ENCODE measurements at places on chromosomes 5 and 9.

DNA sequence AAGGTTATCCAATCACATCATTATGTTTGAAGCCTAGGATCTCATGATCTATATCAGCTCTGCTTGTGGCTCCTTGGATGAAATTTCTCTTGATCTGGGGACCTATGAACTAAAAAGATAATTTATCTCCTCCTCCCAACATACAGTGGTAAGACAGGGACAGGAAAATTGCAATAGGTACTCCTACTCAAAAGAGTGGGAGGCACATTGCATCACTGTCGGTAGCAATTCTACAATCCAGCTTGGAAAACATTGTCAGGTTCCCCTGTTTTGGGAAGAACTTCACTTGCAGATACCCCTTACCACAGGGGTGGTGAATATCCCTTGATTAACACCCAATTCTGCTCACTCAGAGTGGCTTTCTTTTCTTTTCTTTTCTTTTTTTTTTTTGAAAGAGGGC lies 107.7 kb downstream of the HSPA4 start:
- no peak for DNase-seq

- DNase-seq: no peak
Measured at GRCh38 chr9:121088576-121088975, 13.8 kb downstream of the CNTRL start.

DNA sequence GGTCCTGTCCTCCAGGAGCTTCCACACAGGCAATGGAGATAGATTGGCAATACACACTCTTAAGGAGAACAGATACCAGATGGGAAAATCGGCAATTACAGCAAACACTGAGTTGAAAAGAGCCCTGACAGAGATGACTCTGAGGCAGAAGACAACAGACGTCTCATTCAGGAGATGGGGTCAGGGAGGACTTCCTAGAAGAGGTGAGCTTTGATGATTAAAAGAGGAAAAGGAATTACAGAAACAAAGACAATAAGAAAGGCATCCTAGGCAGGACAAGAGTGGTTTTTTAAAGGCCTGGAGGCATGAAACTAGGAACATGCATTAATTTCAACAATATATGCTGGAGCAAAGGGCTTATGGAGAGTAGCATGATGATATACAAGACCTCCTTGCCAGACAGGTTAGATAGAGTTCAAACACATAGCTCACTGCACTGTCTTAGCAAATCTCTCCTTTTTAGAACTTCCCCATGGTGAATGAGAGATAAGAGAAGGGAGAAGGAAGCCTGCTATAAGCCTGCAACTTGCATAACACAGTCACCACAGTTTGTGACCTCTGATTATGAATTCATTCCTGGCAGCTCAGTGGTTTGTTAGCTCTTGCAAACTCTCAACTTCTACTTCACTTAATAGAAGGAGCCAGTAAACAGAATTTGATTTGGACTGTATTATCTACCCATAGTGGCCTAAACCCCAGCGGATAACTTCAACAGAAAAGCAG lies 48.5 kb downstream of the SIL1 start:
- no peak for DNase-seq

DNA sequence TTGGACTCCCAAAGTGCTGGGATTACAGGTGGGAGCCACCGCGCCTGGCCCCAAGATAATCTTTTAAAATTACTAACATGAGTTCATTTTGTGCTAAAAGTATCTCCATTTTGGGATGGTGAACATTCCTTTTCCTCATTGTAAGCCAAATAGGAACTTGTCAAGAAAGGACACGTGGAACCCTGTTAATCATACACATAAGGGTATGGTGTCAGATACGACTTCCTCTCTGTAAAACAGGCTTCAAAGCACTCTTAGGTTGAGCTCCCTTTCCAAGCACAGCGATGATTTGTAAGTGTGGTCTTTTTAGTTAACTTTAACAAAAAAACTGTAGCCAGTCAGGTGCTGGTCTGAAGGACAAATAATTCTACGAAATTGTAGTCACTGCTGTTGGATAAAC lies 132.7 kb downstream of the UNC13B start:
- no peak for DNase-seq

DNA sequence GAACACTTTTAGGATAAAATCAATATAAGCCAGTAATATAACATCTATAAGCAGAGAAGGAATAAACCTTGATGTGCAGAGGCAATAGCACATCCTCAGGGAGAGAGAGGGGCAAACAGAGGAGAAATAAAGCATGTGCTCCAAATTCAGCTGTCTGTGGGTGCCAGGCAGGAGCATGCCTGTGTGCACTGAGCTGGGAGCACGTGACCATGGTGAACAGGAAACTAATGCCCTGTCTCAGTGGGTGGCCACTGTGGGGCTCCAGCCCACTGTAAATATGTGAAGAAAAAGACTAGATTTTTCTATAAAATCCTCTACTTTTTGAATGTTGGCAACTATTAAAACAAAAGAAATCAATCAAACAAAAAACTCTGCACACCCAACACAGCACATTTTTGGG lies 55.3 kb downstream of the FYB1 start:
- no peak for DNase-seq

- DNase-seq: no peak
Measured at GRCh38 chr5:148398698-148399121, 15.0 kb downstream of the FBXO38 start.

DNA sequence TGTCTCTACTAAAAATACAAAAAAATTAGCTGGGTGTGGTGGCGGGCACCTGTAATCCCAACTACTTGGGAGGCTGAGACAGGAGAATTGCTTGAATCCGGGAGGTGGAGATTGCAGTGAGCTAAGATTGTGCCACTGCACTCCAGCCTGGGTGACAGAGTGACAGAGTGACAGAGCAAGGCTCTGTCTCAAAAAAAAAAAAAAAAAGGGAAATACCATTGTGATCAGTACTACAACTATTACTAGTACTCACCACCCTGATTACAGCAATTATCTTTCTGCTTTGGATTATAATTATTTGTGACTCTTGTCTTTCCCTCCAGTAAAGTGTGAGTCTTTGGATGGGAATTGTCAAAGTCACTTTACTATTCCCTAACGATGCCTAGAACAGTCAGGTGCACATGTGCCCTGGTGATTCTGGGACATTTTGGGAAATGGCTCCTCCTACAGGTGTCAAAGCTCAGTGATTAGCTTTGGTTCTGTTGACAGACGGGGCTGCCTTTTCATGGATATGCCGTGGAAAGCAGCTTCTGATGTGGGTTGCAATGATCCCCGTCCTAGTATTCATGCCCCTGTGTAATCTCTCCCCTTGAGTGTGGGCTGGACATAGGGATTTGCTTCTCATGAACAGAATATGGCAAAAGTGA lies 31.8 kb upstream of the FRRS1L start:
- no peak for DNase-seq

GRCh38 chr5:105054406-105054805 lies 1491.8 kb upstream of the NUDT12 start:
- DNase-seq: no peak

- DNase-seq: no peak
Measured at GRCh38 chr5:150162142-150162513, 4.5 kb upstream of the CDX1 start.

GRCh38 chr5:119274767-119275130 lies 81.1 kb upstream of the TNFAIP8 start:
- peak; percentile 76 for DNase-seq

DNA sequence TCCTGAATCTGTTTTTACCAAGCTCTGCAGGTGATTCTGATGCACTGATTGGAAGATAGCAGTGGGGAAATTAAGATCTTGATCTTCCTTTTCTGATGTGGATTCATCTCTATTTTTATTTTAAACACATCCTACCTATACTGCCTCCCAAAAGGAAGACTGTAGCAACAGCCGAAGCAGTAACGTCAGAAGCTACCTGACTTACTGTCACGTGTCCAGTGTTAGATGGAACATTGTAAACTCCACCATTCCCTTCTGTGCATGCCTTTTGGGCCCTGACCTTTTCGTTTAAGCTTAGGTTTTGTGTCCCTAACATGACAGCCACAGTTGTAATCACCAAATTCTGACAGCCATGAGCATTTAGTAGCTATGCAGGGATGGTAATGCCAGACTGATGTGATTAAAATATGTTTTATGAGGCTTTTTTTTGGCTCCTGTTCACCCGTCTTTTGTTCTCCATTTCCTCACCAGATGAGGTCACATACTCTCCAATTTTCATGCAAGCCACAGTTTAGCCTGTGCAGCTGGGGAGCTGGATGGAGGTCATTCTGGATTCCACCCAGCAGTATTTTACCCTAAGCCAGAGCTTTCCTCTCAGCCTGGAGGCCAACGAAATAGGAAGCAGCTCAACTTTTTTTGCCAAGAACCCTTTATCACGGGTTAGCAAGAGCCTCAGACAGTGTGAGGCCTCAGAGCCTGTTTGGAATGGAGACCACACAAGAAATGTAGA lies 15.6 kb upstream of the FOXD1 start:
- peak; percentile 27 for DNase-seq

- DNase-seq: peak; percentile 19
Measured at GRCh38 chr5:154375329-154376008, 70.3 kb upstream of the SAP30L start.

DNA sequence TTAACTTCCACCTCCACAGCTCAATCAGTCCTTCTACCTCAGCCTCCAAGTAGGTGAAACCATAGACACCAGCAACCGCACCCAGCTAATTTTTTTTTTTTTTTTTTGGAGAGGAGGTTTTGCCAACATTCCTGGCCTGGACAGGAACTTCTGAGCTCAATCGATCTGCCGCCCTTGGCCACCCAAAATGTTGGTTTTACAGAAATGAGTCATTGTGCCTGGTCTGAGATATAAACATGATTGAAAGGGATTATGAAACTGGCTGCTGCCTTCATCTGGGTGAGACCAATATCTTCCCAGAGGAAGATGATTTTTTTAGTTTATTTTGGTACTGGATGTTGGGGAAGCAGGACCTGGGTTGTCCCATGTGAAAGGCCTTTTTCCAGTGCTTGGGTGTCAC lies 9.2 kb downstream of the TAF11L12 start:
- no peak for DNase-seq

DNA sequence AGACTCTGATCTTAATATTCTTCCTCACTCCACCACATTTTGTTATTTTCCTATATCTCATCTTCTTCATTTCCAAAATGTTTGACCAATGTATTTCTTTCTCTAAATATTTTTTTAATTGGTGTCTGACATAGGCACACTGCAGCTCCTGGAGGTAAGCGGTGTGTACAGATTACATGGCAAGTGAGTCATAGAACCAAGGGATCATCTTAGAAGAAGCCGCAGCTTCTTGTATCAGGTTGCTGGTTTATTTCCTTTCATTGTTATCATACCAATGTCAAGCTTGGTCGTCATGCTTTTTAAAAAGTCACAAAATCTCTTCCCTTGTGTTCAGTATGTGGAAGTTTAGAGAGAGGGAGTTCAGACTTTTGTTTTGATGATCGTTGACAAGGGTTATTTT lies 526.1 kb upstream of the CDH18 start:
- no peak for DNase-seq

GRCh38 chr5:151214614-151215545 lies 9.0 kb downstream of the CCDC69 start:
- DNase-seq: no peak

DNA sequence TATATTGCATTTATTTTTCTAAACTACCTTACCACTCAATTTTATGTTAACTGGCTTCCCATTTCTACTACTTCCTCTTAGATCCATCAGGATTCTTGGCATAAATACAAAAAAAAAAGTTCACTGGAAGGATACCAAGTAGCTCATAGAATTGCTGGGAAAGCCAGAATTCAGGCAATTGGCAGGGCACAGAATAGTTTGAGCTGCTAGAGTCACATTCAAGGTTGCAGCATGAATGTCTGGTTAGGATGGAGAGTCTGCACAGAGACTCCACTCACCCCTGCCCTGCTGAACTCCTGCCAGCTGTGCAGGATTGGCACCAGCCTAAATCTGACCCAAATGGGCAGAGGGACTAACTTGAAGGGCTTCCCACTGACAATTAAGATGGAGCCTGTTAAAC lies 4.9 kb upstream of the AMACR start:
- DNase-seq: peak; percentile 68

DNA sequence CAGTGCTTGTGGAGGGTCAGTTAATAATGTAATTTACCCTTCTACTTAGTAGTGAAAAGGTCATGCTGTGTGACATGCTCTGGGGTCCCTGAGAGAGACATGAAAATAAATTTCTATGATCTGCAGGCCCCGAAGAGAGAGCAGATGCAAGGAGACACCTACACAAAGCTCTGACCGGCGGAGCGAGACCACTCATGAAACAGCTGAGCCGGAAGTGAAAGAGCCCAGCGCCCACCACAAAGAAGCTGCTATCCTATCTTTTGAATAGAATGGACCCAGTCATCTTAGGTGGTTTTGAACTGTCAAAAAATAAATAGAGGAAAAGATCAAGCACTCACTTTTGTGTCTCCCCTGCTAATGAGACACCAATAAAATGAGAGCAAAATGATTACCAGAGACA lies 190.0 kb downstream of the MED10 start:
- no peak for DNase-seq

- DNase-seq: no peak
Measured at GRCh38 chr5:433836-434235, 9.1 kb upstream of the EXOC3 start.

DNA sequence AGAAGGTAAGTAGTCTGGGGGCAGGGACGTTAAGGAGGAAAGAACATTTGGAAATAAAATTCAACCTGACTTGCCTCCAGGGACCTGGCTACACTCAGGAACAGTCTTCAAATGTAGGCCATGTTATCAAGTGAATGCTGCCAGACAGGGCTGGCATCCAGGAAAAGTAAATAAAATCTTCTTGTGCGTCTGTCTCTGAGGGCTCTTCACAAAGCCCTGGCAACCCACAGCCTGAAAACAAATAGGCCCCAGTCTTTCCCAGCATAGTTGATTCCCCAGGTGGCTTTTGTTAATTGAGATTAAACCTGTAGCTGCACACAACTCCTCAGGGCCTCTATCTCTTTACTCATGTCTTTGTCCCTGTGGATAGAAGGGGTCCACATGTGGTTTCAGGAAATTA lies 55.4 kb downstream of the STK32A start:
- no peak for DNase-seq

- DNase-seq: no peak
Measured at GRCh38 chr5:172529896-172530295, 75.6 kb upstream of the SH3PXD2B start.

GRCh38 chr9:16619402-16619801 lies 251.1 kb downstream of the BNC2 start:
- no peak for DNase-seq

DNA sequence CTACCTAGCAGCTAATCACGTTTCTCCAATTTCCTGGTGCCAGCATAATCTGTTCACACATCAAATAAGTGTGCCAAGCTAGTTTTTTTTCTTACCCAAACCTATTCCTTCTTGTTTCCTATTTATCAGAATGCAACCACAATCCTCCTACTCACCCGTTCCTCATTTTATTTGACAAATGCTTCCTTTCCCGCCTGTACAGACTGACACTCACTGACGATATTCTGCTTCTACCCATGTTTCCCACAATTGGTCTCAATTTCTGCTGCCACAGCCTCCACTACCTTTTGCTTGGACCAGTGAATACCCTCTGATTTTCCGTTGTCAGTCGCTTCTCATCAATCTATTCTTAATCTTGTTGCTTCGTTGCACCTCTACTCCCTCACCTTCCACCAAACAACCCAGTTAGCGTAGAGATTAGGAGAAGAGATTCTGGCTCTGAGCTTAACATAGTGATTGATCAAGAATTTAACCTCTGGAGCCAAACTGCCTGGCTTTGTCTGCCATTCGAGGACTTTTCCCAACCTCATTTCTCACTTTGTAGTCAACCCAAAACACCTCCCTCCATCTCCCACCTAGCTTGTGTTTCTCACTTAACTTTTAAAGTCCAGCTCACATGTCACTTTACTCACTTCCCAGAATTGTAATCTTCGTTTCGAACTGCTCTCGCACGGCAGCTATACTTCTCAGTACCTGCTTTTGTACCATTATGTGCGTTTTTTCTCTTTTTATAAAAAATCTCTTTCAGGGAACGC lies 729 bp upstream of the TMEM38B start:
- DNase-seq: no peak

- DNase-seq: no peak
Measured at GRCh38 chr9:100167915-100168654, 69.0 kb downstream of the INVS start.
